ENCODE measurements at places on chromosomes 12 and 14.

DNA sequence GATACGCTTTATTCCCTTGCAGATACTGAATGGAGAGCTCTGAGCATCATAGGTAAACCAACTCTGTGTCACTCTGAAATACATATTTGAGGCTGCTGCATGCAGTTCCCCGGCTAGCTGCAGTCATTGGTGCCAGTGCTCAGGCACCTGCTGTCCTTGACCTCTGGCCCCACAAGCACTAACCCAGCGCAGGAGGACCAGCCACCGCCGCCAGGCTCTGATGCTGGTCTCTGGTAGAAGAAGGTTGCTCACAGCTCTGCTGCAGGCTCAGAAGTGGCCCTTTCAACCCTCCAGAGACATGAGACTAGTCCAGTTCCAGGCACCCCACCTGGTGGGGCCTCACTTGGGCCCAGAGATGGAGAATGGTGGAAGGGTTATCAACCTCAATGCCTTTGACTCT, 34.5 kb upstream of the PTPRB start:
- no peak for DNase-seq

DNA sequence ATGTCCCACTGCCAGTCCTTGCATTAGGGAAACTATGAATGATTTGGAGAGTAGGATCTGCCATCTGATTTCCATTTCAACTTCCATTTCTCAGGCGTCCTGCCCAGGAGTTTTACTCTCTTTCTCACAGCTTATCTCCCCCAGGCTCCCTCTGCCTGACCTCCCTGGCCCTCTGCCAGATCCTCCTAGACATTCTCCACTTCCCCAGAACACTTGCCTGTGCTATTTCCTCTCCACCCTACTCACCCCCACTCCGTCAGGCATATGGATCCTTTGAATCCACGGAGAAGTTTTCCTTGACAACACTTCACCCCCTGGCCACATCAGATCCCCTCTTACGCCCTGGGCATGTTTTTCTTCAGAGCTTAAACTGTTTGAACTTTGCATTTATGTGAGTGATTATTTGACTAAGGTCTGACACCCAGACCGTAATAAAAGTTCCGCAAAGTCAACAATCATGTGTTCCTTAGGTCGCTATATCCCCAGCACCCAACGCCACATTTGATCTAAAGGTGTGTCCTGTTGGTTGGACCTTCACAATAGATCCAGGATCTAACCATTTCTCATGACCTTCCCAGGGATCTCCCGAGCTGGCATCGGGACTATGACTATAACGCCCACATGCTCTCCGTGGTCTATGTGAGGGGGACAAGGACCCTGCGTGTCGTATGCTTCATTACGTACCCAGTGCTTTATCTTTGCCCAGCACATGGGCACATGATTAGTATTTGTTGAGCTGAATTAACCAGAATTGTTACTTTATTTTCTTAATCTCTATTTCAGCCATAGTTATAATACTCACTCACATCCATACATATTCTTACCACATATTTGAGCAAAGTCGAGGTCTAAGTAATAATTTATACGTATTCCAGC, 255.8 kb upstream of the FOXN3 start:
- no peak for DNase-seq

- no peak for DNase-seq
Observed at GRCh38 chr14:69059658-69060623, 80.8 kb upstream of the ACTN1 start.

DNA sequence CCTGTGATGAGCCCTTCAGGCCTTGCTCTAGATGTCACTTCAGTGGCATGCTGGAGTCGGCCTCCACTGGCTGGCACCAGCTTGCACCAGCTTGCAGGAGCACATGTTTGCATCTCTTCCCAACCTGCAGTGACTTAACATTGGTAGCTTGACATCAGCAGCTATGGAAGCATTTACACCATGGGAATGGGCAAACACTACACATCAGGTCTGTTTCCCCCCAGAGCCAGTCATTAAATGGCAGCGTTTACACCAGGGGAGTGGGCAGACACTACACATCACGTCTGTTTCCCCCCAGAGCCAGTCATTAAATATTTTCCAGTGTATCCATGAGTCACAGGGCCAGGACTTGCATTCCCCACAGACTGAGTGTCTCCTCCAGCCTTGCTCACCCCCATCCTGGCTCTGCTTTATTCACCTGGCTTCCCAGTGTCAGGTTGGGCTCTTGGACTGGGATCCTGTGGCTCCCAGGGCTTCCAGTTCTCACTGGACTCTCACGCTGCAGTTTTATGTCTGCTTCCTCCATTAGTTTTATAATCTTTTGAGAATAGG, 51.6 kb upstream of the VRK1 start:
- no peak for DNase-seq

DNA sequence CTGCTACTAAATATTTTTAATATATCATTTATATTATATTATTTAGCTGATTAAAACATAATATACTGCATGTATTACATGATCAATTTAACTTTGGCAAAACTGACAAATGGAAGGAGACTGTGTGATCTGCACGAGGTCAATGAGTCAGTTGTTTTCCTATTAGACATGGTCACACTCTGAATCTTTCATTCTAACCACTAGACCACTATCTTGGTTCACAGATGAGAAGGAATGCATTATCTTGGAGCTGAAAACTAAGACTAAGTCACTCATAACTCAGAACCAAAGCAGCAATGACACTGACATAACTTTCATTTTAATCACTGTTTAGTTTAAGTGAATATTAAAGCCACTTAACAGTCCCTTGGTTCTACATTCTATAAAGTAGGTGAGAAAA, 37.4 kb downstream of the GNPTAB start:
- DNase-seq: no peak

DNA sequence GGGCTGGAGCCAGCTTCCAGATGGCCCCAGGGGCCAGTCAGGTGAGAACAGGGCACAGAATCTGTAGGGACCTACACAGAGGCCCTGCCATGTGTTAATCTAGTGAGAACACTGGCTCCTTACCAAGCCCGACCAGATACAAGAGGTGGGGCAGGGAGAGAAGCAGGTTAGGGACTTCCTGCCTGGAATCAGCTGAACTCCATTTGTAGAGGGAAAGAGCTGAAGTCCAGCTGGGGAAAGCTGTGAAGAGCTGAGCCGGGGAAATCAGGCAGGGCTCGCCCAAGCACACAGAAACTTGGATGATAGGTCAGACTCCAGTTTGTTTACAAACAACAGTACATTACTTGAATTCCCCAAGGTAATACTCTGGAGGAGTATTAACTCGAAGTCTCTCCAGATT, 46.7 kb downstream of the PTGER2 start:
- no peak for DNase-seq

DNA sequence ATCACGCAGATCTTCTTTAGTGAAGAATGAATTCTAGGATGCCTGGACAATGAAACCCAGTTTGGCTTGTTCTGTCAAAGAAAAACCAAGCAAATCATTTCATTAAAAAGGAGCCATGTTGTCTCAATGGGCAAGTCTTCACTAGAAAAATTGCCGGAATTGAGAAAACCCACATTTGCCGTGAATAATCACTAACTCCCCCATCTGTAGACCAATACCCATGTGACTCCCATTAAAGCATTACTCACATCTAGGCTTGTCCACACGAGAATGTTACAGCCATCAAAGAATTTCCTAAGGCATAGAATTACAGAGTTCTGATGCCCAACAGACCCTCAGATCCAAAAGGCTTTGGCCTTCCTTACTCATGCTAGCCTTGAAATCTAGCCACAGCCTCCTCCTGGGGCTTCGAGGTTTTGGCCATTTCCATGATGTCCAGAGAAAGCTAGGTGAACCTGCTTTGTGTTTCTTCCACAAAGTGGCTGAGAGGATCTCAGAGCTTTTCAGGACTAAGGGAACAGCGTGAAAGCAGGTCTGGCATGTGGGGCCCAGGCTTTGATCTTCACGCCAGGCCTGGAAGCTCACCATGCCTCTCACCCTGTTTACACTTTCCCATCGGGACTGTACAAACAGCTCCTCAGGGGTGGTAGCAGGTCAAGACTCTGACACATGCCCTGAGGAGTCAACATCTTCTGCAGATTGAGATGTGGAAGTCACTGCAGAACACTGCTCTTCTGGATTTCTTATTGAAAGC, 12.1 kb downstream of the SLC7A8 start:
- no peak for DNase-seq

DNA sequence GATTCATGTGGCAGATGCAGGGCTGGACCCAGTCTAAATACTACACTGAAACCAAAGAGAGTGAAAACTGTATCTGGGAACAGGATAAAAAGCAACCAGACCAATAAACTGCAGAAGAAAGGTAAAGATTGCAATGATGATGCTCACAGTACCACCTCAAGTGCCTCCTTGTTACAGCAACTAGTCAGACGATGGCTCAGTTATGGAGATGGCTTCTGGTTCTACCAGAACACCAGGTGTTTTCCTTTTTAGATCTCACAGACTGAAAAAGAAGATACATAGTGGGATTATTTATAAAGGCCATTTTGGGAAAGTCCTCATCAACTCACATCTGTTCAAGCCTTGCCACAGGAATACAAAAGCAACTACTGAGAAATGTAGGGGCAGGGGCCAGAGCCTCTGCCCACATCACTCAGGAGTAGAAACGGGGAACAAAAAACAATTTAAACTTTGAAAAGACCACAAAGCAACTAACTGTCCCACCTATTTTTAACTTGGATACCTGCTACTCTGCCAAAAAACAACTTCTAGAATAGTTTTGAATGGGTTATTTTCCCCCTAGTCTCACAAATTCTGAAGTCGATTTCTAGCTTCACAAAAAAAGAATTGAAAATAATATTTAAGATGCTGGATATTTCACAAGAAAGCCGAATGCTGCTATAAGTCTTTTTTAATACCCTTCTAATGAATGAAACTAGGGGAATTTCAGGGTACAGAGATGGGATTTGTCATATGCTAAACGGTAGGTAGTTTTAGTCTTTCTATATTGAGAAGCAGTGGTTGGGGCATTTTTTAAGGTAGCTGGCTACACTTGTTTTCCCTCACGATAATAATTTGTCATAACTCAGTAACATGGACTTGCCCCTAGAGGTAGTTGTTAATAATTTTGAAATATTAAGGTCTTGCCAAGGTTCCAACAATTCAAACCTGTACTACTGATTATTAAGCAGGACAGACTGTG, 197.2 kb upstream of the TMPO start:
- DNase-seq: no peak

GRCh38 chr12:123690191-123690840, 19.4 kb downstream of the TCTN2 start:
- no peak for DNase-seq

GRCh38 chr12:19150273-19150900, 20.9 kb downstream of the PLEKHA5 start:
- DNase-seq: no peak

- DNase-seq: no peak
Observed at GRCh38 chr14:93878212-93878611, 48.9 kb upstream of the FAM181A start.

DNA sequence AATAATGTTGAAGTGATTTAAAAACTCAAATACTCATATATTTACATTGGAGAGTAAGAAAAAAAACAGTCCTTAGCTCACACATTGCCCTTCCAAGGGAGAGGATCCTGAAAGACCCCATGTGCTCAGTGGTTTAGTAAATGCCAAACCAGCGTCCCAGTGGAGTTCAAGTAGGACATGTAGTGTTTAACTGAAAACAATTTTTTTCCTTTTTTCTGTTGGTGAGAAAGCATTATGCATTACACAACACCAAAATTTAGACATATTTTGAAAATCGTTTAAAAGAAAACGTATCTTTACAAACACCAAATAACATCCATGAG, 33.6 kb downstream of the UBR7 start:
- no peak for DNase-seq

DNA sequence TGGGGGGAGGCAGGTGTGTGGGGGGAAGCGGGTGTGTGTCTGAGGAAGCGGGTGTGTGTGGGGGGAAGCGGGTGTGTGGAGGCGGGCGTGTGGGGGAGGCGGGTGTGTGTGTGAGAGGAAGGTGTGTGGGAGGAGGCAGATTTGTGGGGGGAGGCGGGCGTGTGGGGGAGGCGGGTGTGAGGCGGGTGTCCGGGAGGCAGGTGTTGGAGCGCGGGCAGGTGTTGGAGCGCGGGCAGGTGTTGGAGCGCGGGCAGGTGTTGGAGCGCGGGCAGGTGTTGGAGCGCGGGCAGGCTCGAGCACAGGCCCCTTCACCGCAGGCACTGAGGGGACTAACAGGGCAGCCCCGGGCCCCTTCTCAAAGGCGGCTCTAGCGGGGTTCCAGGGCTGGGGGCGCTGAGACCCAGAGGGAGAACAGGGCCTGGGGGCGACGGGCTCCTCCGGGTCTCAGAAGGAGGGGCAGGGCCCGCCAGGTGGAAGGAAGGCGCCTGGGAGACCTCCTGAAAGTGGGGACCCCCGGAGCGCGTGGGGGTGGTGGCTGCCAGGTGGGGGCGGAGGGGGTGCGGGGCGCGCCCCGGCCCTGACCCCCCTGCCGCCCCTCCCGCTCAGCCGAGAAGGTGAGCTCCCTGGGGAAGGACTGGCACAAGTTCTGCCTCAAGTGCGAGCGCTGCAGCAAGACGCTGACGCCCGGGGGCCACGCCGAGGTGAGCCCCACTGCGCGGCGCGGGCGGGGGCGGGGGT, 3.2 kb downstream of the CRIP2 start:
- peak; percentile 53 for DNase-seq

DNA sequence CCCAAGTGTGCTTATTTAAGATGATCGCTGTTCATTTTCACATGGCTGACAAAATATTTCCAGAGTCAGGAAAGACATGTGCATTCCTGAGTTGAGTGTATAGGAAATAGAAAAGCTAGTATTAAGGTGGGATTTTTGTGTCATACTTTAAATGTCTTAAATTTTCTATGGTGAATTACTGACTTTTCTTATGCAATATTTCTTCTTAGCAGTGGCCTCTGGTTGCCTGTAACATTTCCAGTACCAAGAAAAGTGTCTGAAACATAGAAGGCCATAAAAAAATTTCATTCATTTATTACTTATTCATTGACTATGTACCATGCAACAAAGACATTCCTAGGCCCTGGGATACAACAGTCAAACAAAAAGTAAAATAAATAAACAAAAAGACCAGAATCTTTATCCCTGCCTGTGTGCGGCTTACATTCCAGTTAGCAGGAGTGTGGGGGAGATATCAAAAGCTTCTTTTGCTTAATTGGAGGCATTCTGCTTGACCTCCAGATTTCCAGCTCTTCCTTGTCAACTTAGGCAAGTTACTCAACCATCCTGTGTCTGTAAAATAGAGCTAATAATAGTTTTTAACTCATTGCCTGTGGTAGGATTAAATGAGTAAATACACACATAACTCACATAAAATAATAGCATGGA, 216.3 kb upstream of the FLRT2 start:
- DNase-seq: no peak

DNA sequence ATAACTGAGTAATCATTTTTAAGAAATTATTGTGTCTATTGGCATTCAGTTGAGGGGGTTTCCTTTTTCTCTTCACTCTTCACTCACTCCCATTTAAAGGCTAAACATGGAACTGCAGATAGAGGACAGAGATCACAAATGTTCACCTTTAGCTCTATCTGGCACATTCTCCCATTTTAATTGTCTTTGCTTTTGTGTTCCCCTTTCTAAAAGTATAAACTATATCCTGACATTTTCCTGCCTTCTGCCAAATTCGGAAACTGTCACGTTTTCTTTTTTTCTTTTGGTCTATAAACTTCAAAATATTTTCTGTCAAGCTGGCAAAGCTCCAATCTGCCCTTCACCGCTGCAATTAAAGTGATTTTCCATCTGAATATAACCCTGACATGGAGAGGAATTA, 219.8 kb upstream of the CDKN3 start:
- DNase-seq: no peak

Measured in NCI-H2081 (cell line).